ENCODE measurements at places on chromosomes 3 and 15.

GRCh38 chr3:18111796-18112232 is 313.3 kb downstream of the SATB1 start:
- no peak for DNase-seq
- no peaks in the 10 kb centered on the region for H3K4me1 ChIP-seq
- no peak overlapping the region for H3K4me3 ChIP-seq

DNA sequence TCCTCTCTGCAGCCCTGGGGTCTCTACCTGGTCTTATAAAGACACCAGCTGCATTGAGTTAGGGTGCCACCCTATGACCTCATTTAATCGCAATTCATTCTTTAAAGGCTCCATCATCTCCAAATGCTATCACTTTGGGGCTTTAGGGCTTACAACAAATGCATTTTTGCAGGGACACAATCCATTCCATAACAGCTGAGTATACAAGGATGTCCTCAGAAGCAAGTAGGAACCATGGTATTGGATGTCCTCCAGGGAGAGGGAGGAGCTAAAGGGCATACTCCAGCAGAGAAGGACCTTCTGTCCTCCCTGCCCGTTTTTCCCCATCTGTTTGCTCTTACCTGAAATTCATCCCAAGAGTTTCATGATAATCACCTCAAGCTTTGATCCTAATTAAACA is 30.3 kb downstream of the UMPS start:
- H3K4me1 ChIP-seq: no peaks in the 10 kb centered on the region
- no peak for DNase-seq
- no peak overlapping the region for H3K27ac ChIP-seq

DNA sequence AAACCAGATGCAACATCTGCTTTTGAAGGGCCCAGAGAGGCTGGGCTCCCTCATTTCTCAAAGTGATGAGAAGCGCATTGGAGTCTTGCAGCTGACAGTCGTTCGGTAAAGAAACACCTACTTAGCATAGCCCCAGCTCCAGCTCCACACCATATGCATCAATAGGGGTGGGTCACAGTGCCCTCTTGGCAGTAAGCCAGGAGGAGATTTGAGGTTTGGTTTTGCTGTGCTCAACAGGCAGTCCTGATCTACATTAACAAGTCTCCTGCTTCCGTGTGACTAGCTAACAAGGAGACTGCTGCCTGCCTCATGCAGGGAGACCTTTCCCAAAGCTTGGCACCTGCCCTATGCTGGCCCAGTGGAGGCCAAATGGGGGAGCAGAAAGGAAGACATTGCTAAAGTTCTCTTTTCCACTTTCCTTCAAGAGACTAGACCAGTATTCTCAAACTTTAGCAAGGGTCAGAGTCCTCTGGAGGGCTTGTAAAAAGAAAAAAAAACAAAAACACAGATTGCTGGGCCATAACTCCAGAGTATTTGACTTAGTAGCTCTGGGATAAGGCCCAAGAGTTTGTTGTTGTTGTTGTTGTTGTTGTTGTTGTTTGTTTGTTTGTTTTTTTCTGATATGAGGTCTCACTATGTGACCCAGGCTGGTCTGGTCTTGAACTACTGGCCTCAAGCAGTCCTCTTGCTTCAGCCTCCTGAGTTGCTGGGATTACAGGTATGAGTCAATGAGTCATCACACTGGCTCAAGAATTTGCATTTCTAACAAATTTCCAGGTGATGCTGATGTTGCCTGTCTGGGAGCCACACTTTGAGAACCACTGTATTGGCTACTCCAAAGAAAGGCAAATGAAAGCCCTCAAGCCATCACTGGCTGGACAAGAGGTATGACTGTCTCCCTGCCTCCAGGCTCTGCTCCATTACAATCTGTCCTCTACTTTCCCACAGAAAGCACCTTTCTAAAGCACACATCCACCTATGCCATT is 294.9 kb downstream of the RORA start:
- no peak overlapping the region for H3K27ac ChIP-seq
- no peaks in the 10 kb centered on the region for H3K27me3 ChIP-seq
- no peak for DNase-seq
- no peaks in the 10 kb centered on the region for H3K36me3 ChIP-seq
- no peaks in the 10 kb centered on the region for H3K4me1 ChIP-seq
- no peak overlapping the region for H3K4me3 ChIP-seq

GRCh38 chr3:56144805-56145204 is 323.5 kb downstream of the ERC2 start:
- H3K4me3 ChIP-seq: no peak overlapping the region
- no peaks in the 10 kb centered on the region for H3K36me3 ChIP-seq
- peaks cover 2% of the 10 kb centered on the region for H3K27me3 ChIP-seq
- H3K27ac ChIP-seq: no peak overlapping the region
- no peak for DNase-seq

DNA sequence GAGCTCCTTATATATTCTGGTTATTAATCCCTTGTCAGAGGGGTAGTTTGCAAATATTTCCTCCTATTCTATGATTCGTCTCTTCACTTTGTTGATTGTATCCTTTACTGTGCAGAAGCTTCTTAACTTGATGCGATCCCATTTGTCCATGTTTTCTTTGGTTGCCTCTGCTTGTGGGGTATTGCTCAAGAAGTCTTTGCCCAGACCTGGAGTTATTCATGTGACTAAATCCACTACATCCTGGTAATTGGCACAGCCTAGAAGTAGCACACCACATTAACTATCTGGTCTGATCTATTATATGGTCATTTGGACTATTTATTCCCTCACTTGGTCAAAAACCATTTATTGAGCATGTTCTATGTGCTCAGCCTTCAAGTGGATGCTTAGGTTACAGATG is 164.8 kb upstream of the ATP11B start:
- no peak overlapping the region for H3K4me3 ChIP-seq
- no peaks in the 10 kb centered on the region for H3K36me3 ChIP-seq
- peaks cover 20% of the 10 kb centered on the region for H3K4me1 ChIP-seq
- no peak overlapping the region for H3K27ac ChIP-seq

- H3K4me1 ChIP-seq: peaks cover 13% of the 10 kb centered on the region
- H3K27ac ChIP-seq: no peak overlapping the region
- H3K4me3 ChIP-seq: no peak overlapping the region
- DNase-seq: no peak
- peaks cover 5% of the 10 kb centered on the region for H3K36me3 ChIP-seq
- H3K27me3 ChIP-seq: no peaks in the 10 kb centered on the region
Observed at GRCh38 chr3:186985661-186986364, 55.5 kb downstream of the ST6GAL1 start.

- H3K36me3 ChIP-seq: no peaks in the 10 kb centered on the region
- H3K4me3 ChIP-seq: no peak overlapping the region
- DNase-seq: no peak
- H3K27ac ChIP-seq: no peak overlapping the region
- H3K4me1 ChIP-seq: peaks cover 15% of the 10 kb centered on the region
Observed at GRCh38 chr3:52889901-52890300, 7.4 kb downstream of the STIMATE start.

- no peaks in the 10 kb centered on the region for H3K4me1 ChIP-seq
- H3K36me3 ChIP-seq: no peaks in the 10 kb centered on the region
- H3K27me3 ChIP-seq: no peaks in the 10 kb centered on the region
- H3K4me3 ChIP-seq: no peak overlapping the region
Observed at GRCh38 chr3:97353176-97353575, 411.4 kb upstream of the ARL6 start.

GRCh38 chr15:92958105-92958504 is 58.0 kb downstream of the CHD2 start:
- DNase-seq: no peak
- no peak overlapping the region for H3K4me3 ChIP-seq
- H3K4me1 ChIP-seq: no peaks in the 10 kb centered on the region
- no peak overlapping the region for H3K27ac ChIP-seq

DNA sequence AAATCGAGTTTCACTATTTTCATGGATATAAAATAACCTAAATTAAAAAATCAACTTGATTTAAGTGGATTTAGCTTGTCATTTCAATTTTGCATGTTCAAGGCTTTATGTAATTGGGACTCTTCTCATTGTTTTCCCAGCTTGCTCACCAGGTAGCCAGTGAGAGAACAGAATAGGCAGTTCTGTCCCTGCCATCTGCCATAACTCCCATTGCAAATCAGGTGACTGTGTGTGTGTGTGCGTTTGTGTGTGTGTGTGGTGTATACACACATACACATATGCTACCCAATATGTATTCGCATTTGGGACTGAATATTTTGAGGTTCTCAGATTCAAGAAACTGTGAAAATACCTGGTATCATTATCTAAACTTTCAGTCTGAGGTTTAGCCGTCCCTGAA is 1069.8 kb downstream of the IGSF11 start:
- H3K27ac ChIP-seq: no peak overlapping the region
- H3K27me3 ChIP-seq: no peaks in the 10 kb centered on the region
- no peak overlapping the region for H3K4me3 ChIP-seq
- no peaks in the 10 kb centered on the region for H3K36me3 ChIP-seq
- no peaks in the 10 kb centered on the region for H3K4me1 ChIP-seq
- no peak for DNase-seq

DNA sequence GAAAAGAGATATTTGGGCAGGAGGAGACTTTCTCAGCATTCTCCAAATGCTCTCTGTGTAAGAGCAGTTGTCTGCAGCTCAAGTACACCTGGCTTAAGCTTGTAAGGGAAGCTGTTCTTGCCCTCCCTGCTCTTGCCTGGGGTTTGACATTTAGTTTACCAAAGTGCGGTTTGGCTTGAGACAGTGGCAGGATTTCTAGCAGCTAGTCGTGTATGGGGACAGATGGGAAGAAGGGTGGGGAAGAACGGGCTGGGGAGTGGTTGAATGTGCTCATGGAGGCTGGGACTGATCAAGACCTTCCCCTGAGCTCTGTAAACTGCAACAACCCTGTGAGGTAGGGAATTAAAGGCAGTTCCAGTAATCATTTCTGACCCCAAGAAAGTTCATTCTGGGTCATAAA is 39.8 kb downstream of the SQOR start:
- no peaks in the 10 kb centered on the region for H3K4me1 ChIP-seq
- H3K36me3 ChIP-seq: peaks cover 11% of the 10 kb centered on the region
- DNase-seq: no peak
- H3K27me3 ChIP-seq: no peaks in the 10 kb centered on the region
- no peak overlapping the region for H3K4me3 ChIP-seq

DNA sequence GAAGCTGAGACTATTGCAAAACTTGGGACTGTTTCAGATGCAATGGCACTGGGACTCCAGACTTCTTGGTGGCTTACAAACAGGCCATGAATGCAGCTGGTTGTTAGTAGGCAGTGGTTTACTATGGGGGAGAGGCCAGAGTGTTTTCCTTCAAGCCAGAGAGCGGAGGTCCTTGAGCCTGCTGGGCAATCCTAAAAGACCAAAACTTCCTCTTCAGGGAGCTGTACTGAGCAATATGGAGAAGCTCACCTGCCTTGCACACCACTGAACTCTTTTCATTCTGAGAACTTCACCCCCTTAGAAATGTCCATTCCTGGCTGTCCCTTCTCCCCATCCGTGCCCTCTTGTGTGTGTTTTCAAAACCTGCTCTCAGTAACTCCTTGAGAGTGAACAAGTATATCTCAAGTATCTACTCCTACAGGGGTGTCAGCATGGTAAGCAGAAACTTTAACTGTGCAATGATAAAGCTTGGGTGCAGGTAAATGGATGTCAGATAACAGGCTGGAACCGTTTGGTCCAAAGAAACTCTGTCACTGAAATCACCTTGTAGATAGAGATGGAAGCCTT is 213.9 kb downstream of the CLSTN2 start:
- no peaks in the 10 kb centered on the region for H3K27me3 ChIP-seq
- DNase-seq: no peak
- H3K4me1 ChIP-seq: no peaks in the 10 kb centered on the region
- H3K36me3 ChIP-seq: no peaks in the 10 kb centered on the region

- no peaks in the 10 kb centered on the region for H3K36me3 ChIP-seq
- no peak overlapping the region for H3K4me3 ChIP-seq
- H3K27me3 ChIP-seq: no peaks in the 10 kb centered on the region
- no peaks in the 10 kb centered on the region for H3K4me1 ChIP-seq
- no peak for DNase-seq
Observed at GRCh38 chr3:139450159-139450558, 26.2 kb downstream of the RBP2 start.

GRCh38 chr3:148075771-148076716 is 621.7 kb upstream of the AGTR1 start:
- H3K4me3 ChIP-seq: no peak overlapping the region
- no peak for DNase-seq
- H3K27me3 ChIP-seq: no peaks in the 10 kb centered on the region
- H3K36me3 ChIP-seq: no peaks in the 10 kb centered on the region
- no peaks in the 10 kb centered on the region for H3K4me1 ChIP-seq
- H3K27ac ChIP-seq: no peak overlapping the region

DNA sequence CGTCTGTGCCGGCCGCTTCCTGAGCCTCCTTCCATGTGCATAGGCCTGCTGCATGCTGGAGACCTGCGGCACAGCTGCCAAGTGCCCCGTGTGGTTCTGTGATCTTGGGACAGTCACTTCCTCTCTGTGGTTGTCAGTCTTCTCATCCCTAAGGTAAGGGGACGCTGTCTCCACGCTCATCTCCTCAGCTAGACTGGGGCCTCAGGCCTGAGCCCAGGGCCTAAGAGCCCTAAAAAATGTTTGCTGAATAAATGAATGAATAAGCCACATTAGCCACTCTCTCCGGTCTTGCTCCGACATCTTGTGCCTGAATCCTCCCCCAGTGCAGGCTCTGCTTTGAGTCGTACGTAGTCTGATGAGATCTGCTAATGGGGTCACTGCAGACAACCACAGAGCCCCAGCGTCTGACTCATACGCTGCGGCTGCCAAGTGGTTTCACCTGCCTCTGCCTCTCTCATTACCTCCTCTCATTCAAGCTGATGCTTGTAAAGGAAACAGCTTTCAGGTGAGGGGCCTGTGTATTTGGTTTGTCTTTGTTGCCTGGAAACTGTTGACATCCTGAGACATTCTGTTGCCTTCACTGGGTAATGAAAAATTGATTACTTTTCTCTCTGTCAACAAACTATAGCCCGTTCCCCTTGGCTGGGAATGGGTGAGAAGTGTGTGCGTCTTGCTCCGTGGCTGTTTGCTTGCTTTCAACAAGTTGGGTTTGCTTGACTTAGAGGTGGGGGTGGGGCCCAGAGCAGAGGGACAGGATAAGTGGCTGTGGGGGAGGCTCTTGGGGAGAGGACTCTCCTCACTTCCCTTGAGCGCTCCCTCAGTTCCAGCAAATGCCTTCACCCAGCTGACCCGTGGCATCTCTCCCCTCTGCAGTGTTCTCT is 15.9 kb downstream of the RPLP1 start:
- no peak overlapping the region for H3K4me3 ChIP-seq
- no peak overlapping the region for H3K27ac ChIP-seq
- no peaks in the 10 kb centered on the region for H3K36me3 ChIP-seq
- DNase-seq: no peak

GRCh38 chr15:89486726-89487050 is 9.7 kb downstream of the RHCG start:
- no peaks in the 10 kb centered on the region for H3K27me3 ChIP-seq
- no peak overlapping the region for H3K27ac ChIP-seq
- H3K4me3 ChIP-seq: no peak overlapping the region
- H3K36me3 ChIP-seq: no peaks in the 10 kb centered on the region
- no peak for DNase-seq

DNA sequence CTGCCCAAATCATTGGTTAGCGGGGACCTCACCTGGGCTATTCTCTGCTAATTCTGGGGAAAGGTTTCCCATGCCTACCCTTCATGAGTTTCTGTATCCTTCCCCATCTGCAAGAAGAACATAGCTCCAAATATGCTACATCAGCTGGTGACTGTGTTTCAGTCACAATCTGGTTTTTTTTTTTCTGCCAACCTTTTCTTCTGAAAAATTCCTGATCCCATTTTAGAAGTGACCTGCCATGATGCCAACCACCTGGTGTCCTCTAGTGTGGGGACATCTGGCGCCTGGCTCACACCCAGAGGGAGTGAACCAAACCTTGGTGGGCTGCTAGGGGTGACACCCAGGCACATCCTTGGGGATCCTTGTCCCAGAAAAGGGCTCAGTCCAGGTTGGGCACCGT is 76.1 kb downstream of the CHRD start:
- DNase-seq: no peak
- H3K4me3 ChIP-seq: no peak overlapping the region
- H3K27ac ChIP-seq: no peak overlapping the region
- no peaks in the 10 kb centered on the region for H3K36me3 ChIP-seq
- no peaks in the 10 kb centered on the region for H3K27me3 ChIP-seq
